ENCODE measurements at places on chromosomes 7 and 10. TPM values are rescaled to one million over a fixed set of nuclear protein-coding genes. Genes with fewer than 3 reads are reported as not detected.

The MSMB gene
- not detected for total RNA-seq

The CYP3A5 gene
- not detected for total RNA-seq

The GDF2 gene
- not detected for total RNA-seq

The CADPS2 gene
- not detected for total RNA-seq

The MRPS17 gene
- 14.6 TPM for total RNA-seq

The LRRC61 gene
- 13.8 TPM for total RNA-seq

The SUN3 gene
- total RNA-seq: not detected

The ADRB1 gene
- total RNA-seq: not detected

The GSTO2 gene
- 1.4 TPM for total RNA-seq

The CDHR3 gene
- 6.0 TPM for total RNA-seq

The AGAP6 gene
- total RNA-seq: 27.2 TPM

The KCNH2 gene
- total RNA-seq: 1.3 TPM

The PON3 gene
- not detected for total RNA-seq

The SPDYE5 gene
- total RNA-seq: 0.26 TPM

The RHBDD2 gene
- total RNA-seq: 49.8 TPM

The ANXA8 gene
- total RNA-seq: not detected

The FAM20C gene
- 0.60 TPM for total RNA-seq

The WNT16 gene
- total RNA-seq: 0.19 TPM

The POLR2J2 gene
- total RNA-seq: 32.3 TPM

The MCM10 gene
- total RNA-seq: 0.34 TPM

The CABCOCO1 gene
- total RNA-seq: not detected

The STAMBPL1 gene
- total RNA-seq: 23.9 TPM

The SORCS1 gene
- total RNA-seq: not detected

The ITGB8 gene
- total RNA-seq: not detected

The MKX gene
- total RNA-seq: not detected

The UBE3C gene
- total RNA-seq: 55.8 TPM

The AKR1E2 gene
- 14.4 TPM for total RNA-seq

The CFAP70 gene
- 6.7 TPM for total RNA-seq

The NEUROG3 gene
- total RNA-seq: not detected
